ENCODE measurements at places on chromosomes 16 and 17. TPM values are rescaled to one million over a fixed set of nuclear protein-coding genes. Genes with fewer than 3 reads are reported as not detected.

DNA sequence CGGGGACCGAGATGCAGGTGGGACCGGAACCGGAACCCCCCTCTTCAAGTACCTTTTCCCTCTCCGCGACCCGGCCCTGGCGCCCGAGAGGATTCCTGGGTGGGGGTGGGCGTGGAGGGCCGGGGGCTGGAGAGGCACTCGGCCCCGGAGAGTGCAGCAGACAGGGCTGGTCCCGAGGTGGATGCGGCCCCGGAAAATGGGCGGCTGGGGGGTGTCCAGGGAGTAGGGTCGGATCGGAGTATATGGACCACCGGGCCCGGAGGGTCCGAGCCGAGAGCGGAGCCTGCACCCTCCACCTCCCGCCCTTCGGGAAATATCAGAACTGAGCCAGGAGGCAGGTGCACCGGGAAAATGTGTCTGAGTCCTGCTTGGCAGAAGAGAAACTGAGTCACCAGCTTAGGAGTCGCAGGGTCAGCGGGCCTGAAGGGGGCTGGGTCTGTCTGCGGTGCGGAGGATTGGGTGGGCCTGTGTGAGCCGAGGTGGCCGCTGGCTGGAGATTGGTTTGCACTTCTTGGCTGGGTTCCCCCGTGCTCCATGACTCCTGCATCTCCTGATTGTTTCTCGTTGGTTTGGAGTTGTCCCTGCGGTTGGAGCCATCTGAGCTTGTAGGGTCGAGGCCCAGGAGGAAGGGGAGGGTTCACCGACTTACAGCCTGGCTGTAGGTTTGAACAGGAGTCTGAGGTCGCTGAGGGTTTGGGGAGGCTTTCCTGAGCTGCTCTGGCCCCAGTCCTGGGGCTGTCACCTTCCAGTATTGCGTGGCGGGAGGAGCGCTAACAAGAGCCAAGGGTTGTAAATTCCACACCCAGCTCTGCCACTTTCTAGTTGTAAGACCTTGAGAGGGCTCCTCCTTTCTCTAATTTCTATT, 518 bp downstream of the SH2B1 start:
- peak; percentile 71 for DNase-seq

The CHAD gene
- 5.9 TPM for polyA plus RNA-seq

The KIAA0513 gene
- polyA plus RNA-seq, result 4.7 TPM

The HSF4 gene
- 8.2 TPM for polyA plus RNA-seq

The CLEC18C gene
- polyA plus RNA-seq, result 0.69 TPM

Measured in large intestine (tissue), 12 donors.